B cell (primary cell): ENCODE measurements at places on chromosomes 2 and 18.

DNA sequence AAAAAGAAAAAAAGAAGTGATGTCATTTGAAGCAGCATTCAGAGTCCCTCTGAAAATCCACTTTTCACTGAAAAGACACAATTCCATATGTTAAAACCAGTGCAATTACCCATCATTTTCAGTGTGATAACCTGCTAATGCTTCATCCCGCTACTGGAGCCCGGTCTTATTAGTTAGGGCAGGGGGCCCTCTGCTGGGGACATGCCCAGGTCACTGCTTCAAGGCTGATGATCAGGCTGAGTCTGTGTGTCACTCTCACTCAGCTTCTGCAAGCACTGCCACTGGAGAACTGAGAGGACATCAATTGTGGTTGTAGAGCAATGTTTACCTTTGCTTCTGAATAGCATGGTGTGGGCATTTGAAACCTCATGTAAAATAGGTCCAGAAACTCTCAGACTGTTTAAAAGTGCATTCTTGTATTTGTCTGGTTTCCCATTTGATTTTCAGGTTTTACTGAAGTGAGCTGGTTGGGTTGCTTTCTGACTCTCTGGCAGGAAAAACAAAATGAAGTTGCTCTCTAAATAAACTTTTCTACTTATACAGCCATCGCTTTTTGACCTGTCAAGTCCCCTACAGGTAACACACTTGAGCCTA is 49.2 kb upstream of the NXPH2 start:
- H3K27me3 ChIP-seq = no peaks in the 10 kb centered on the region
- H3K4me1 ChIP-seq = no peaks in the 10 kb centered on the region
- no peak overlapping the region for H3K4me3 ChIP-seq
- no peaks in the 10 kb centered on the region for H3K36me3 ChIP-seq
- peak; percentile 27 for DNase-seq
- H3K27ac ChIP-seq = no peak overlapping the region

DNA sequence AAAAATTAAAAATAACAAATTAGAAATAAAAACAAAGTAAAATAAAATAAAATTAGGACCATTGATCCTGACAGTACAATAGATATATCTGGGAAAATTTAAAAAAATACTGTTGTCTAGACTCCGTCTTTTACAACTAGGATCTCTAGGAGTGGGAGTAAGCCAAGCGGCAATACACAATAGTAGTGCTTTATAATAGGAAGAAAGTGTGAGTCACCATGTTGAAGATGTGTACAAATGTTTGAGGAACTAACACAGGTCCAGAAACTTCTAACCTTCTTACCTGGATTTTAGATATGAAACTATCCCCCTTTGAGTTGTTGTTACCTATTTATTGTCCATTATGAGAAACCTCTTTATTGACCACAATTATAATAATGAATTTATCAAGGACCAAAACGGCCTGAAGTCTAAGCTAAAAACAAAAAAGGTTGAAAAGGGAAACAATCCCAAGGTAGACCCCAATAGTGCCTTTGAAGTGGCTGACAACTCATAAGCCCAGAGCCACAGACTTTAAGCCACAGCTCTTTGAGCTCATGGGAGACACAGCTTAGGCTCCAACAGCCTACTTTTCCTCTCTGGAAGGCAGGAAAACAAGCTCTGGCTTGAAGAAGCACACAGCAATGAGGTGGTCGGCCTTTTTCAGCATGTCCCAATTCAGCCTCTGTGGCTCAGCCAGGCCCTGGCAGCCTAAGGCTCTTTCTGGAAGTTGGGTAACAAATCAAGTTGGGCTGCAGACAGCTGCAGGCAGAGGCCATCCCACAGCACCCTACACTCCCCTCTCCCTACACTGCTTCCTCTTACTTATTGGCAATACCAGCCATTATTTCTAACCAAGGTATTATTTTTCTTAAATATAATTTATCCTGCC is 62.9 kb downstream of the AQP4 start:
- H3K27ac ChIP-seq = no peak overlapping the region
- no peaks in the 10 kb centered on the region for H3K27me3 ChIP-seq
- no peaks in the 10 kb centered on the region for H3K4me1 ChIP-seq
- H3K36me3 ChIP-seq = no peaks in the 10 kb centered on the region

- no peak for DNase-seq
- peaks cover 29% of the 10 kb centered on the region for H3K27me3 ChIP-seq
- no peak overlapping the region for H3K4me3 ChIP-seq
Observed at GRCh38 chr18:23141104-23141999, 6.1 kb downstream of the CABLES1 start.

GRCh38 chr2:226583715-226584114 is 215.9 kb downstream of the IRS1 start:
- no peak overlapping the region for H3K27ac ChIP-seq
- H3K4me1 ChIP-seq = no peaks in the 10 kb centered on the region
- H3K27me3 ChIP-seq = no peaks in the 10 kb centered on the region
- H3K4me3 ChIP-seq = no peak overlapping the region

DNA sequence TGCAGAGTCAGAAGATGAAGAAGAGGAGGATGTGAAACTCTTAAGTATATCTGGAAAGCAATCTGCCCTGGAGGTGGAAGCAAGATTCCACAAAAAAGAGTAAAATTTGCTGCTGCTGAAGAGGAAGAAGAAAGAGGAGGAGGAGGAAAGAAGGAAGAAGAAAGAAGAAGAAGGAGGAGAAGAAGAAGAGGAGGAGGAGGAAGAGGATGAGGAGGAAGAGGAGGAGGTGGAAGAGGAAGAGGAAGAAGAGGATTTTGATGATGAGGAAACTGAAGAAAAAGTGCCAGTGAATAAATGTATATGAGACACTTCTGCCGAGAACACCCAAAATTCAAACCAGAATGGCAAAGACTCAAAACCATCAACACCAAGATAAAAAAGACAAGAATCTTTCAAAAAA is 20.9 kb upstream of the TAF4B start:
- no peaks in the 10 kb centered on the region for H3K27me3 ChIP-seq
- H3K36me3 ChIP-seq = no peaks in the 10 kb centered on the region
- no peak for DNase-seq
- no peak overlapping the region for H3K27ac ChIP-seq

DNA sequence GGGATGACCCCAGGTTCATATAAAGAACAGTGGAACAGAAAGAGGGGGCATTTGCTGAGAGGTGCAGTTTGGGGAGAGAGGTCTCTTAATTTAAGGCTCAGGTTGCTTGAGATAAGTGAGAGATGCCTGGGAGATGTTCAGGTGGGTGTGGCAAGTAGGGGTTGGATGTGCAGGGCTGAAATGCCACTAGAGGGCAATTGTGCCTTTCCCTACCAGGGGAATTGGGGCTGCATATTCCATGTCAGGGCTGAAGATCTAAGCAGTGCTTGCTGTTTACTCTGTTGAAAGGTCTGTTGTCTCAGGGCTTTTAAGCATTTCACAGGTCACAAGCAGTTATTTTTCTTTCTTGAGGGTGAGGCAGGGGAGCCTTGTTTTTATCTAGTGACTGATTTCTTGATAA is 7.8 kb downstream of the CCDC85A start:
- H3K36me3 ChIP-seq = no peaks in the 10 kb centered on the region
- H3K4me3 ChIP-seq = no peak overlapping the region
- H3K27ac ChIP-seq = no peak overlapping the region
- DNase-seq = no peak

DNA sequence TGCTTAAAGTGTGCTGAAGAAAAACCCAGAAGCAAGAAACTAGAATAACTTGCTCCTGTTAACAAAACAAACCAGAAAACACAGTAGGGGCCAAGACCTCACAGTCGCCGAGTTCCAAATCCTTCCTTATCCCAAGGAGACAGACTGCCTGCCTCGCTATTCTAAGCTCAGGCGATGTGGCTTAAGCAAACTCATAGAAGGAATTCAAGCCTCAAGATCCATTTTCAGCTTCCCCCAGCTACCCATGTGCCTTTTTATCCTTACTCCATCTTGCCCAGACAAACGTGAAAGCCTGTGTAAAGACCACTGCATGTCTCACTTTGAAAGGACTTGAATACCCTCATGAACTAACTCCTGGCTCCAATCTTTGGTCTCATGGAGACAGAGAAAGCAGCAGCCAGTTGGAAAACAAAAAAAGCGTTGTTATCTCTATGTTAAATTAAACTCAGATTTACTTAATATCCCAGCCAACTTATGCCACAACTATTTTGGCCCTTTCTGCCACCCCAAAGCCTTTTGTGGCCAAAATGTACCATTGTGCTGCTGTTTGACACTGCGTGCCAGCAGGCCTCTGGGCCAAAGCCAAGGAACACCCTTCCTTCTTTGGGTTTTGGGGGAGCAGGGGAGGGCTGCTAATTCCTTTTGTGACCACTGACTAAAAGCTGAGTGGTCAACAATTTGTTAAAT is 123.2 kb upstream of the FZD5 start:
- no peak overlapping the region for H3K4me3 ChIP-seq
- H3K27me3 ChIP-seq = no peaks in the 10 kb centered on the region

GRCh38 chr2:224410946-224411561 is 9.1 kb upstream of the FAM124B start:
- peaks cover 4% of the 10 kb centered on the region for H3K4me1 ChIP-seq
- H3K36me3 ChIP-seq = no peaks in the 10 kb centered on the region
- no peak for DNase-seq
- no peak overlapping the region for H3K4me3 ChIP-seq
- no peak overlapping the region for H3K27ac ChIP-seq

DNA sequence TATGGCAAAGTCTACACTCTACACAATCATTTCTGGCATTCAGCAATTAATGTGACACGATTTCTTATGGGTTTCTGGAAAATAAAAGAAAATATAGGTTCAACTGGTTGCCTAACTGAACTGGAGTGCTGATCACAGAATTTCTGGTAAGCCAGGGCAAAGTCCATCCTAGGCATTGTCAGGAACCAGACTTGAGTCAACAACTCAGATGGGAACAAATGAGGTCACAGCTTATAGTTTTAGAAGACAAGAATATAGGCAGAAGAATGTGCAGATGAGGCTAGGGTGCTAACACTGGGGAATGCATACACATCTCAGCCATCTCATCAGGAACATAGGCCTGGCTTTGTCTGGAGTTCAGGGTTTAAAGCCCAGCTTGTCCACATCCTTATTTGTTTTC is 317.2 kb upstream of the ID2 start:
- no peak overlapping the region for H3K4me3 ChIP-seq
- H3K27ac ChIP-seq = no peak overlapping the region
- no peaks in the 10 kb centered on the region for H3K36me3 ChIP-seq
- H3K27me3 ChIP-seq = no peaks in the 10 kb centered on the region
- DNase-seq = no peak

DNA sequence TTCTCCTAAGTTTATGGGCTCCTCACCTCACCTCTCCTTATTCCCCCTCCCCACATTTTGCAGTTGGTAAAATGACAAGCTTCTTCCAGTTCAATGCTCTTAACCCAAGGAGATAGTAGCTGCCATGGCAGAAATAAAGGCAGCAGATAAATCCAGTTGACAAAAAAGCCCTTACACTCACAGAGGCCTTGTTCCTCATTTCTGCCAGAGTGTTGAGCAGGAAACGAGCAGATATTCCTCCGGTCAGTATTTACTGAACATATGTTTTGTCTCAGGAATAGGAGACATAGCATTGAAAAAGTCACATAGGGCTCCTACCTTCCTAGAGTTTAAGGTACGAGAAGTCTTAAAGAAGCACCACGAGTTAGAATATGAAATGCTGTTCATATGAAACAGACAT is 493.7 kb upstream of the TNP1 start:
- no peak overlapping the region for H3K27ac ChIP-seq
- H3K4me1 ChIP-seq = no peaks in the 10 kb centered on the region
- H3K27me3 ChIP-seq = no peaks in the 10 kb centered on the region
- H3K36me3 ChIP-seq = no peaks in the 10 kb centered on the region

GRCh38 chr2:36650031-36650829 is 46.3 kb upstream of the VIT start:
- no peak for DNase-seq
- H3K27me3 ChIP-seq = no peaks in the 10 kb centered on the region
- H3K36me3 ChIP-seq = no peaks in the 10 kb centered on the region
- H3K27ac ChIP-seq = no peak overlapping the region

- H3K27me3 ChIP-seq = no peaks in the 10 kb centered on the region
- H3K4me1 ChIP-seq = no peaks in the 10 kb centered on the region
- no peak for DNase-seq
- H3K27ac ChIP-seq = no peak overlapping the region
Observed at GRCh38 chr2:1321321-1321720, 91.9 kb upstream of the TPO start.

GRCh38 chr18:63099848-63100629 is 219.5 kb downstream of the BCL2 start:
- DNase-seq = no peak
- no peak overlapping the region for H3K4me3 ChIP-seq
- H3K27me3 ChIP-seq = no peaks in the 10 kb centered on the region
- no peak overlapping the region for H3K27ac ChIP-seq

DNA sequence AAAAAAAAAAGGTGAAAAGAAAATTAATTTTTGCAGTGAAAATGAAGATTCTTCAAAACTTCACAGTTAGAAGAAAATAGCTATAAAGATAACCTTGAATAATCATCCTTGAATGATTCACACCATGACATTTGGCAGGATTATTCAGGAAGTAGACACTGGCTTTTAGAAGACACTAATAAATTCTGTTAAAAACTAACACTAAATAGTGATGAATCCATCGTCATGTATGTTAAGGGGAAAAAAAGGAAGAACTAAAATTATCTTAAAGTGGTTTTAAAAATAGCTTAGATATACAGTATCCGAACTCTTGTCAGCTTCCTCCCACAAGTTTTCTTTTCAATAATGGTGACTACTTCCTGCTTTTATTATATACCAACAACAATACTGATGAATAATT is 10.2 kb downstream of the USP37 start:
- no peak overlapping the region for H3K27ac ChIP-seq
- no peak overlapping the region for H3K4me3 ChIP-seq
- DNase-seq = no peak
- no peaks in the 10 kb centered on the region for H3K27me3 ChIP-seq
- H3K4me1 ChIP-seq = no peaks in the 10 kb centered on the region
- peaks cover 49% of the 10 kb centered on the region for H3K36me3 ChIP-seq
